ENCODE measurements at places on chromosomes 5 and 9.

GRCh38 chr9:91195372-91196012 is 166.2 kb downstream of the AUH start:
- no peak for DNase-seq

- no peak for DNase-seq
Measured at GRCh38 chr5:154779105-154779504, 23.9 kb downstream of the LARP1 start.

DNA sequence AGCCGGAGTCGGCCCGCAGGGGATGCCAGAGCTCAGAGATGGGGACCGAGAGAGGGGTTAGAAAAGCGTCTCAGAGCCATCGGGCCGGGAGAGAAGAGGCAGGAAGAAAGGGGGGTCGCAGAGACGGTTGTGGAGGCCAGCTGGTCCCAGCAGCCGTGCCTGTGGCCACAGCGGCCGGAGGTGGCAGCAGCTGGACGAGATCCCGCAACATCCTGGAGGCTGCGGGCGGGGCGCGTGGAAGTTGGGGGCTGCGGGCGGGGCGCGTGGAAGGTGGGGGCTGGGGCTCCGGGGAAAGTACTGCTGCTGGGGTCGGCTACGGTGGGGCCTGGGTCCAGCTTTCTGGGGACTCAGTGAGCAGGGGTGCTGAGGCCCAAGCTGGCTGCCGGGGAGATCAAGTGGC is 34.4 kb upstream of the EGFL7 start:
- DNase-seq, result no peak

GRCh38 chr5:116135344-116135743 is 50.5 kb downstream of the COMMD10 start:
- no peak for DNase-seq

DNA sequence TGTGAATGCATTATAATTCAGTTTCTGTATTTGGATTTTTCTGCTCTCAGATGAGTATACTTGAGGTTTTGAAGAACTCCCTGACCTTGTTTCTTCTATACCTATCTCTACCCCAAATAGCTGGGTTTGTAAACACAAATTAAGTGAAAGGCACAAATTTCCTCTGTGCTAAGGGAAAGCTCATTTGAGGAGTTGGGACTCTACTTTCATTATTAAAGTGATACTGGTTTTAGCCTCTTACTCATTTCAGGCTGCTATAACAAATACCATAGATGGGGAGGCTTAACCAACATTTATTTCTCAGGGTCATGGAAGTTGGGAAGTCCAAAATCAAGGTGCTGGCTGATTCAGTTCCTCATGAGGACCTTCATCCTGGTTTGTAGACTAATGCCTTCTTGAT is 97.2 kb upstream of the ANKH start:
- no peak for DNase-seq

GRCh38 chr5:73818357-73818756 is 192.4 kb downstream of the ARHGEF28 start:
- DNase-seq, result no peak

All from Ammon's horn (tissue), 1 donor.